ENCODE measurements at places on chromosomes 3 and 15. TPM values are rescaled to one million over a fixed set of nuclear protein-coding genes. Genes with fewer than 3 reads are reported as not detected.

DNA sequence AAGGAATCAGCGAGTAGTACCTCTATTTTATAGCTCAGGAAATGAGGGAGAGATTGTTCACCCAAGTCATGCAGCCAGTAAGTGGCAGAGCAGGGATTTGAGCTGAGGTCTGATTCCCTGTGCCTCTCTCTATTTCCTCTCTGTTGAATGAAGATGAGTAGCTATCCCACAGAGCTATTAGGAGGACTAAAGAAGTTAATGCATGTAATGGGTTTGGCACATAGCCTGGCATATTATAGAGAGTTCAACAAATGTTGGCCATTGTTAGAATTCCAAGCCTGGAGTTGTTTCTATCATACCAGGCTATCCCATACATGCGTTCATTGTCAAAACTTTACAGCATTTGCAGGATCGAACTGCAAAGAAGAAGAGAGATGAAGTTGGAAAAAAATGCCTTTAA, 21.8 kb upstream of the KLHL6 start:
- DNase-seq = no peak

GRCh38 chr3:17795711-17796110, 53.3 kb upstream of the TBC1D5 start:
- no peak for DNase-seq

GRCh38 chr15:60396958-60397771, 621 bp downstream of the ANXA2 start:
- no peak for DNase-seq

DNA sequence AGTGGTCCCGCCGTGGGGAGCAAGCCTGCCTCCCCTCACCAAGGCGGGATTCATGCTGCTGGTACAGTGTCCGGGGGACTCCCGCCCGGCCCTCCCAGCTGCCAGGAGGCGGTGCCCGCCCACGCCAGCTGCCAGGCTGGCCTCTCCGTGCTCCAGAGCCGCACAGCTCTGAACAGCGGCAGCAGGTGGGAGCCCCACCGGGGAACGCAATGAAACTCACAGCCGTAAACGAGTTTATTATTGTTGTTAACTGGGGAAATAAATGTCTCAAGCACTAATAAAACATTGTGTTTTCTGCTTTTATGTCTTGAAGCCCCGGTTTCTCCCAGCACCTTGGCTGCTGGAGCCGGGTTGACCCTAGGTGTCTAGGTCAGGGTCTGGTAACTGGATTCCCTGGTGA, 317.7 kb upstream of the TLE3 start:
- DNase-seq = no peak

- DNase-seq = peak; percentile 74
These were observed 1.9 kb downstream of the KLHDC8B start for GRCh38 chr3:49173116-49173791.

- no peak for DNase-seq
These were observed 6.1 kb downstream of the CD96 start for GRCh38 chr3:111548092-111548491.

DNA sequence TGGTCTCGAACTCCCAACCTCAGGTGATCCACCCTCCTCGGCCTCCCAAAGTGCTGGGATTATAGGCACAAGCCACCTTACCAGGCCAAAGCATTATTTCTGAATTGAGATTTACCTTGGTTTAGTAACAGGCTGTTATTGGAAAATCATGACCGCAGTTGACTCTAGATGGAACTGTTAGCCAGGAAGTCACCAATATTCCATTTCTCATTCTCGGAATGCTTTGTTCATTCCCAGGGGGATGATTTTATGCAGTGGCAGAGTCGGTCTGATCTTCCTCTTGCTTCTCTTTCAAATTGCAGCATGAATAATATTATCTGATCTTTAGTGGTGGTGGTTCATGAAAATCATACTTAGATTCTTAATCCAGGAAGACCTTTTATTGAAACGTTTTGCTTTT, 195.5 kb upstream of the MBNL1 start:
- DNase-seq = no peak

- DNase-seq = no peak
These were observed 1003.9 kb upstream of the CFAP20DC start for GRCh38 chr3:60053526-60054265.

DNA sequence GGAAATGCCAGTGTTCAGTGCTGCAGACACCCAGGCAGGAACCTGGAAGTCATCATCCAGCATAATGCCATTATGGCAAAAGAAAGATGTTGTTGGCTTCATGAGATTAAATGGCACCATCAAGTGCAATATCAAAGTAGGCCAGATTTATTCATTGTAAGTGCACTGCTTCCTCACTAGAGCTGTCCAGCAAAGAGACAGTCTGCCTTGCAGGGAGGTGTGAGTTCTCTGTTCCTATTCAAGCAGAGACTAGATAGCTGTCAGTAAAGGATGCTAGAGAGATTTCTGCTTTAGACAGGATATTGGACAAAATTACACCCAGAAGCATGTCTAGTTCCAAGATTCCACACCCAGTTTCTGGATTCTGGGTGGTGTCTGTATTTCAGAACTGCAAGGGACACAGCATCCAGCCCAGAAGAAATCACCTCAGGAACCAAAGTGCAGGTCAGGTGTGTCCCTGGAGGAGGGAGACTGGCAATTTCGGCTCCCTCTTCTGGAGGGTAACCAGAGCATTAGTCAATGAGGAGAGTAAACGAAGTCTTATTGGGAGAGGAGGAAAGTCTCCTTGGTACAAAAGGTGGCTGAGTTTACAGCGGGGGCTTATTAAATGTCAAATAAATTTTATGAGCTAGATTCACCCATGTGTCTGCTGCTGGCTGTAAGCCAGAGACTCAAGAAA, 377.3 kb downstream of the EPHB1 start:
- DNase-seq = no peak

DNA sequence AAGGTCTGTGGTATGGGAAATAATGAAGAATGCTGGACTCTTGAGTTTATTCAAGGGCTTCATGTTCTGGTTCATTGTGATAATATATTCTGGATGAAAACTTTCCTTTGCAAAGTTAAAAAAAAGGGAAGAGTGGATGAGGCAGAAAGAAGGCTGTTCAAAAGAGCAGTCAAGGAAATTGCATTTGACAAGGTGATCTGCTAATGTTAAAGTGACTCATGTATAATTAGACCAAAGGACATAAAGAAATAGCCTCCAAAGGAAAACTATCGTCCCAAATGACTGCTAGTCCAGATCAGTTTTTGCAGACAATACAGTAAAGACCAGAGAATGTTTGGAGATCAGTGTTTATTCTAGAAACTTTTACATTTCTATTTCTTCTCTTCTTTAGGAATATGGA, 9.8 kb downstream of the TMEM108 start:
- DNase-seq = no peak

GRCh38 chr15:59321000-59321689, 51.5 kb downstream of the MYO1E start:
- no peak for DNase-seq

DNA sequence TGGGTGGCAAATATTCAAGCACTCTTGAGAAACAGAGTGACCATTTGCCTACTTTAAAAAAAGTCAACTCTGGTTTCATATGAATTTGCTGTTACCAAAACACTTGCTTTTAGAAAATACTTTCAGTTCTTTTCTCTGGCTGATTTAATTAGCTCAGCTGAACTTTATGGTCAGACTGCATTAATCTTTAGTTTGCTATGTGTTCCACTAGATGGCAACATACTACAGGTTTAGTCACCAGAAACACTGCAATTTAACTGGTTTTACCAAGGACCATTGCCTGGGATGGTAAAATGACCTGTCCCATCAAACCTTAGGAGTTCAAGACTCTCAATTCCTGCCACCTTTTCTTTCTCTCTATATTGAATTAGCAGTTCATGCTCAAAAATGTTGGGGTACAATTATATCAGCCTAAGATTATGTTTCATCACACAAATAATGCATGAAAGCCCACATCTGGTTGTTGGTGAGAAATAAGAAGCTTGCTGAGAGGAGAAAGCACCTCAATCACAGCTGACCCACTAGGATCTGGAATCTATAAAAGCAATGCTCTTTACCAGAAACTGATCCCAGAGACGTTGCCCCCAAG, 14.2 kb downstream of the EIF4E3 start:
- DNase-seq = no peak

DNA sequence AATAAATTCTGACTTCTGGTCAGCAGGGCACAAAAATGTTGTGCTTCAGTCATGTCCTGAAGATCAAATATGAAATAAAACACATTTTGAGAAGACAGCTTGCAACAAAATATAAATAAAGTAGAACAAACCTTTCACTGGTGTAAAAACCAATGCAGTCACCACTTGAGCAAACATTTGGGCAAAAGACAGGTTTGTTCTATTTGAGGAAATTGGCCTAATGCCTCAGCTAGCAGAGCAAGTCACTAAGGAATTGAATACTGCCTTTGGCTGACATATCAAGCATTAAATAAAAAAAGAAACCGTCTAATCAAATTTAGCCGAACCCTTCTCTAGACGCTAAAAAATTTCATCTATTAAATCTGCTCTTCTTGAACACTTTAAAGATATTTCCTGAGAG, 475.4 kb upstream of the CNTN3 start:
- no peak for DNase-seq

GHRL gene
- 2.7 TPM for polyA plus RNA-seq

ZPLD1 gene
- polyA plus RNA-seq = 0.60 TPM

PGBD4 gene
- 2.6 TPM for polyA plus RNA-seq

CLDN18 gene
- polyA plus RNA-seq = 2.7 TPM

ROPN1 gene
- 0.25 TPM for polyA plus RNA-seq

MKRN2OS gene
- 2.6 TPM for polyA plus RNA-seq

P2RY14 gene
- polyA plus RNA-seq = 0.57 TPM

ITGA11 gene
- polyA plus RNA-seq = 3.6 TPM

All from left kidney (tissue), 8 donors.